ENCODE measurements at places on chromosomes 6 and 20. TPM values are rescaled to one million over a fixed set of nuclear protein-coding genes. Genes with fewer than 3 reads are reported as not detected.

PRDM13 gene
- total RNA-seq = not detected

EYA2 gene
- total RNA-seq = 4.4 TPM

- DNase-seq = no peak
- no peaks in the 10 kb centered on the region for H3K27me3 ChIP-seq
- no peaks in the 10 kb centered on the region for H3K36me3 ChIP-seq
- H3K27ac ChIP-seq = no peak overlapping the region
Measured at GRCh38 chr20:52405417-52405816, 213.8 kb upstream of the ZFP64 start.

GRCh38 chr20:35451295-35451694, 4.1 kb upstream of the CEP250 start:
- no peak for DNase-seq
- no peaks in the 10 kb centered on the region for H3K27me3 ChIP-seq

- H3K27ac ChIP-seq = no peak overlapping the region
- no peak for DNase-seq
- peaks cover 18% of the 10 kb centered on the region for H3K27me3 ChIP-seq
- H3K4me3 ChIP-seq = no peak overlapping the region
Measured at GRCh38 chr6:166760288-166760687, 133.2 kb upstream of the RPS6KA2 start.

GRCh38 chr6:143642403-143642802, 35.4 kb upstream of the PHACTR2 start:
- no peaks in the 10 kb centered on the region for H3K4me1 ChIP-seq
- no peak overlapping the region for H3K27ac ChIP-seq
- H3K27me3 ChIP-seq = no peaks in the 10 kb centered on the region
- no peaks in the 10 kb centered on the region for H3K36me3 ChIP-seq
- DNase-seq = no peak

TMEM30A gene
- total RNA-seq = 124 TPM

- H3K27me3 ChIP-seq = no peaks in the 10 kb centered on the region
- no peaks in the 10 kb centered on the region for H3K36me3 ChIP-seq
- no peak overlapping the region for H3K27ac ChIP-seq
- H3K4me1 ChIP-seq = peaks cover 3% of the 10 kb centered on the region
Measured at GRCh38 chr6:2531426-2532215, 219.1 kb downstream of the MYLK4 start.

CHD6 gene
- total RNA-seq = 95.3 TPM

IDH3B gene
- total RNA-seq = 72.4 TPM

DNA sequence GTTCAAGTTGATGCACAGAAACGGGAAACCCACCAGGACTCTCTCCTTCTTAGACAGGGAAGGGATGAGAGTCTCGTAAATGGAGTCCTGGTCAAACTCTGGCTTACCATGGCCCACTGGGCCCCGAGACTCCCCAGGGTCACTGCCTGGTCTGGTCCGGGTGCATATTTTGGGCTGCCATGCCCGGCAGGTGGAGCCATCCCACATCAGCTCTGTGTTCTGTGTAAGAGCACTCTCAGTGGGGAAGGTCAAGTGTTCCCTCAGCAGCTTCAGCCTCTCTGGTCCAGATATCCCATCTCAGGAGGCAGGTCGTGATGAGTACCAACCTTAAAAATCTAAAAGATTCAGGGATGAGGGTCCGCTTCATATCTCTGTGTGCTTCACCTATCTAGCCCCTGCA, 138.8 kb downstream of the EDN3 start:
- peaks cover 4% of the 10 kb centered on the region for H3K27me3 ChIP-seq
- no peak overlapping the region for H3K27ac ChIP-seq
- DNase-seq = no peak
